Left hindlimb (tissue), 1 donor: ENCODE measurements at places on chromosomes 2 and 18.

- no peak for DNase-seq
Measured at GRCh38 chr18:60570172-60570571, 197.6 kb upstream of the MC4R start.

DNA sequence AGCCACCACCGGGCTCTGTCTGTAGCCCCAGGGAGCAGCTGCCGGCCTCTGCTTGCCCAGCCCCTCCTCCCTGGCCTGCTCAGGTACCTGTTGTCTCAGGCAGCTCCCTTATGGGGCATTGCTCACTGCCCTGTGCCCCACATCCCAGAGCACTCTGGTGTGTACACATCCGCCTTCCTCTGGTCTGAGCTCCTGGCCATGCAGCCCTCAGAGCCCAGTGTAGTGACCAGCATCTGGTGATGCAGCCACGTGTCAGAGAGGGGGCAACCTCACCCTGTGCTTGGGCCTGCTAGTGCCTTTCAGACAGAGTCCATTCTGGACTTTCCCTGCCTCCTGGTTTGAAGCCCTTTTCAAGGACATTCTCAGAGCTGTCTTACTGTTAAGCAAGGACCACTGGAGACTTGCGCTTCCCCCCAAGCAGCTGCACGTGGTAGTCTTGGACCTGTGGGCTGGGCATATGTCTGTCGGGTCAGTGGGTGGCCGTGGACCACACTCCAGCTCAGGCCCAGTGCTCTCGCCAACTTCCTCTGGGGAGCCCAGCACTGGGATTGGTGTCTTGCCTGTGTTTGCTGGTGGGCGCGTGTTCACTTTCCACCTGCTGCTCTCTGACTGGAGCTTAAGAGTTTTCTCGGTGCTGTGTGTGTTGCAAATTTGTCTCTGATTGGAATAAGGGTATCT lies 30.7 kb downstream of the DGKD start:
- DNase-seq = no peak

DNA sequence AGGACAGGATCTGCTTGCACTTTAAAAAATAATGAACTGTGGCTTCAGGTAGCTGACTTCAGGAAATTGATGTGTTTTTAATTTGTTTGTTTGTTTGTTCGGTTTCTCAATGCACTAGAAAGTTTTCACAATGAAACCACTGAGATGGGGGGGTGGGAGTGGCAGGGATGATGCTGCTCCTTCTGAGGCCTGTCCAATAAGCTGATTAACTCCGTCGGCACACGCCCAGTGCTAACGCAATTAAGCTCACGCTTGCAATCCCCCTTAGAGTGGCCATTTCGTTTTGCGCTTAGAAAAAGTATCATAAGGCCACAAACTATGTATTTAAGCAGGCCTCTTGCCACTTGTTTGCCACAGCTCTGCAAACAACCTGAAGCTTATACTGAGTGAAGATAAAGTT lies 12.5 kb upstream of the GPR39 start:
- DNase-seq = no peak

GRCh38 chr2:54077088-54077900 lies 38.1 kb upstream of the ACYP2 start:
- DNase-seq = no peak
